ENCODE measurements at places on chromosomes 1 and 21.

DNA sequence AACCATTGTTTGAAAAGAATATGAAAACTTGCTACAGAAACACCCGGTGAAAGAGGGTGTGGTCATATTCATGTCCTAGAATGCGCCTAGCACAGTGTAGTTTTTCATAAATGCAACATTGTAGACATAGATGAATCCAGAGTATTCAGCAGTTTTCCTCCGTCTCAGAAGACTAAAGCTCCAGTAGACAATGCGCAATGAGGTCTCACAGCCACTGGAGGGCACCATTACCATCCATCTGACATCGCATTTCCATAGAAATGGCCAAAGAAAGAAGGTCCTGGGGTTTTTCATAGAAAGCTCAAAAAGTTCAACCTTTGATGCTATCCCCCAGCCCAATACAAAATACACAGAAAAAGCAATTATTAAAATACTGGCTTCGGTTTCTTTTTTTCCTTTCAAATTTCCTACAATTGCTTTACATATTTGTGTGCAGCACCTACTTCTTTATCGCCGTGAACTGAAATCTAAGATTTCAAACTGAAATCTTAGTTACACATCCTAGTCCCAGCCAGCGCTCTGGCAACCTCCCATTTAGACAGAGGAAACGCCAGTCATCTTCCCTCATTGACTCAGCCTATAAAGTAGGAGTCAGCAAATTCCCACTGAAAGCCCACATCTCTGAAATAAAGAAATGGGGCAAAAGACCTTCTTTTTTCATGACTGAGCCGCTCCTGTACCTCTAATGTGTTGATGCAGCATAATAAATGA, 3.9 kb upstream of the CD58 start:
- peak; percentile 47 for DNase-seq

DNA sequence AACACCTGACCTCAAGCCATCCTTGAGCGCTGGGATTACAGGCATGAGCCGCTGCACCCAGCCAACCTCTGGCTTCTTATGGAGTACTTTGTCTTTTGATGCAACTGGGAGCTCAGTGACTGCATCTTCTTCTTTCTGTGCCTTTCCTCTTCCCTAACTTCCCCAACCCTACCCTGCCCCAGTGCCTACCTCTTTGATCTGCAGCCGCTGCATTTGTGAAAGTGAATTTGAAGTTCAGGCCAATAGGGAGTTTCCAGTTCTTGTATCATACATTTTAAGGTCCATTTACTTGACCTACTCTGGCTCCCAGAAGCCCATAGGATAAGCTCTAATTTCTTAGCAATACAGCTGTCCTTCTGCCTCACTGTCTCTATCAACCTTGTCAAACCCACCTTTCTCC, 52.2 kb downstream of the KCNC4 start:
- DNase-seq, result no peak

DNA sequence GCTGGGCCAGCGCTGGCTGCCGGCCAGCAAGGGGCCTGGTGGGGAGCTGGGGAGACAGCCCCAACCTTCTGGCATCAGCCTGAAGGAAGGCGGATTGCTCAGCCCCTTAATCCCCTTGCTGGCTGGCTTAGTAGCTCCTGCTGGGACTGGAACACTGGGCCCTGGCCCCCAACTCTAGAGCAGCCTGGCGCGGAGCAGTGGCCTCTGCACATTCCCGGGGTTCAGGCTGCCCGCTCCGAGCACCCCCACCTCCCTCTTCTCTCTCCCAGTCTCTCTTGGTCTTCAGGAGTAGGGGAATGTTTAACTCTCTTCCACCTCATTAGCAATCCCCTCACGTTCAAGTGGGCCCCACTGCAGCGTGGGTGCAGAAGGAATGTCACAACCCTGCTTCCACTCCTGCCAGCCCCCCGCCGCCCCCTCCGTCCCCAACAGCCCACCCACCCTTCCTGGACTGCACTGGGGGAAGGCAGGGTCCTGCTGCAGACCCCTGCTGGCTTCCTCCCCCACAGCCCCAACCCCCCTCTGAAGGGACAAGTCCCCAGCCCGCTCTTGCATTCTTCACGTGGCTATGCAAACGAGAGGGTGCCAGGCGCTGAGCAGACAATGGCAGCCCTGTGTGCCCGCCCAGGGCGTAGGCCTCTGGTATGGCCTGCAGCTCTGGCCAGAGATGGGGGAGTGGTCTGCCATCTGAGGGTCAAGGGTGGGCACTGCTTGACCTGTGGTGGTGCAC, 980 bp upstream of the CLDN19 start:
- DNase-seq, result no peak

- no peak for DNase-seq
Measured at GRCh38 chr1:84078842-84079202, 65.2 kb upstream of the PRKACB start.

DNA sequence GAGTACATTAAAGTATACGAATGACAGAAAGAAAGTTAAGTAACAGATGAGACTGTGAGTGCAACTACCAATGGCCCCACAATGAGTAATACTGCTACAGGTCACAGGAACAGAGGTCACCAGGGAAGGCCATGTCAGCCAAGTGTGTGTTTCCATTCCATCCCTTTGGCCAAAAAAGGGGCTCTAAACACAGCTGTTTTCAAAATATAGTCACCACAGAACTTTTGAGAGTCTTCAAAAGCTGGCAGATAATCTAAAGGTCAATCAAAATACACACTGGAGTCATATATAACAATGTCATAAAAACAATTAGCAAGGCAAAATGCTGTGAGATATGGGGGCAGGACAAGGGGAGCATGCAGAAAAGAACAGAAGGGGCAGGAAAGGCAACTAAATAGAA, 10.2 kb downstream of the USP24 start:
- DNase-seq, result no peak

GRCh38 chr1:33715195-33715811, 148.6 kb upstream of the HMGB4 start:
- no peak for DNase-seq

DNA sequence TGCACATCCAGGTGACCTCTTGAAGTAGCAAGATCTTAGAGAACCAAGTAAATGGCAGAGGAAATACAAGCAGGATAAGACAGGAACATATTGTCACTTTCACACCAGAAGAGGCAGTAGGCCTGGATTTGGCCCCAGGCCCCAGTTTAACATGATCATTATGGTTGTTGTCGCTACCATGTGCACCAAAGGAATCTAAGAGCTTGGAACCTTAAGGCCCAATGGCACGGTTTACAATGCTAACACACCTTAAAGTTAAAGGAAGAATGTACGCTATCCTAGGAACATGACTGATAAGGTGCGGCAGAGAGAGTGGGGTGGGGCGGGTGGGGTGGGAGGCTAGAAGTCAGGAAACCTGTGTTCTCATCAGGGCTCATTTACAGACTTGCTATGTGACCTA, 147.5 kb downstream of the ROR1 start:
- DNase-seq, result no peak

DNA sequence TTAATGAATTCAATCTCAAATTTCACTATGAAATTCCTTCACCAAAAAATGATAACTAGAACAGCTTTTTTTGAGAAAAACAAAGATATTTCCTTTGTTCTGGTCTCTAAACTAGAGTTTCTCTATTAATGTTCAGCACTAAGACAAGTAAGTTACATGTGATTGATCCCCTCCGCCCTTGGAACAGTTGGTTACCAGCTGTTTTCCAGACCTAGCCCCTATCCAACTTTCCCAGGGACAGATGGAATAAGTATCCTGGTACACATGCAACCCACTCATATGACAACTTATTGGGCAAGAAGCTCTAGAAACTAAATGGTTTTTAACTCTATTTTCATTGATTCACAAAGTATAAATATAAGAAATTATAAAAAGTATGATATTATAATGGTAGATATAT, 140.4 kb downstream of the COP1 start:
- no peak for DNase-seq

DNA sequence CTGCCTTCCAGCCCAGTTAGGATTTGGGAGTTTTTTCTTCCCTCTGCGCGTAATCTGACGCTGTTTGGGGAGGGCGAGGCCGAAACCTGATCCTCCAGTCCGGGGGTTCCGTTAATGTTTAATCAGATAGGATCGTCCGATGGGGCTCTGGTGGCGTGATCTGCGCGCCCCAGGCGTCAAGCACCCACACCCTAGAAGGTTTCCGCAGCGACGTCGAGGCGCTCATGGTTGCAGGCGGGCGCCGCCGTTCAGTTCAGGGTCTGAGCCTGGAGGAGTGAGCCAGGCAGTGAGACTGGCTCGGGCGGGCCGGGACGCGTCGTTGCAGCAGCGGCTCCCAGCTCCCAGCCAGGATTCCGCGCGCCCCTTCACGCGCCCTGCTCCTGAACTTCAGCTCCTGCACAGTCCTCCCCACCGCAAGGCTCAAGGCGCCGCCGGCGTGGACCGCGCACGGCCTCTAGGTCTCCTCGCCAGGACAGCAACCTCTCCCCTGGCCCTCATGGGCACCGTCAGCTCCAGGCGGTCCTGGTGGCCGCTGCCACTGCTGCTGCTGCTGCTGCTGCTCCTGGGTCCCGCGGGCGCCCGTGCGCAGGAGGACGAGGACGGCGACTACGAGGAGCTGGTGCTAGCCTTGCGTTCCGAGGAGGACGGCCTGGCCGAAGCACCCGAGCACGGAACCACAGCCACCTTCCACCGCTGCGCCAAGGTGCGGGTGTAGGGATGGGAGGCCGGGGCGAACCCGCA, at the start of gene PCSK9:
Gene PCSK9 (plus strand): TSS at position 207 of the 741 bp plus-strand sequence. CDS start 290 bp downstream, at position 497.
- DNase-seq, result no peak

DNA sequence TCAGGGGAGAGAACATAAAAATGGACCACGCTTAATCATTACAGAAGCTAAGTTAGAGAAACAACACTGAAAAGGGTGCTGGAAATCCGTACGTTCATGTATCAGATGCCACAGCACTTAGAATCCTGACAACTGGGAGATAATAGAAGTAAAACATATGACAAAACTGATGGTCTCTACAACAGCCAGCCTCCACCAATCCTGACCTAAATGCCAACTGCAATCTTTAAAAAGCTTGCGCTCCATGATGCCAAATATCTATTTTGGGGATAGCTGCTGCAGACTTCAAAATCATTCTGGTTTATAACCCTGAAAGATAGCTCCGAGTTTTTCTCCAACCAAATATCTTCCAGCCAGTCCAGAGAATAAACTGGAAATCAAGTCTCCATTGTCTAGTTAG, 178.3 kb downstream of the RERE start:
- DNase-seq, result no peak

GRCh38 chr1:201228011-201228983, 37.7 kb downstream of the IGFN1 start:
- DNase-seq, result no peak

GRCh38 chr1:214213136-214213535, 67.8 kb upstream of the SMYD2 start:
- no peak for DNase-seq

DNA sequence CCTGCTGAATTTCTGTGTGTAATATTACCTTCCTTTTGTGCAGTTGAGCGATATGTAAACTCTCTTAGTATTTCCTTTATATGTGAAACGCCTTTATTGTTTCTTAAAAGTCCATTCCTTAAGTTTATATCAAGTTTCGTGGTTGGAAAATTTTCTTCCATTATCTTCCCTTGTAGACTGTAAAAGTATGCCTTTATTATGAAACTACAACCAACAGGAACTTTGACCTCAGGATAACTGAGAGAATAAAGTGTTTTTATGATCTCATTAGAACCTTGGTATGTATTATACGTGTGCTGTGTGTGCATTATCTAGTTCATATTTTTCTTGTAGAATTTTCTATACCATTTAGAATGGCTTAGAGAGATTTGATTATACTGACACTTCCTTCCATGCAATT, 3.1 kb upstream of the CDC14A start:
- DNase-seq, result no peak

- no peak for DNase-seq
Measured at GRCh38 chr1:109925159-109925990, 14.7 kb downstream of the CSF1 start.

- DNase-seq, result no peak
Measured at GRCh38 chr1:201108614-201109013, 3.6 kb downstream of the CACNA1S start.

Measured in stimulated activated naive CD4-positive, alpha-beta T cell treated with Interleukin-2 at 50 U/mL for 16 hours (primary cell).